ENCODE measurements at places on chromosomes 13 and 19.

GRCh38 chr19:37951816-37952210 lies 44.8 kb downstream of the SIPA1L3 start:
- DNase-seq, result no peak

DNA sequence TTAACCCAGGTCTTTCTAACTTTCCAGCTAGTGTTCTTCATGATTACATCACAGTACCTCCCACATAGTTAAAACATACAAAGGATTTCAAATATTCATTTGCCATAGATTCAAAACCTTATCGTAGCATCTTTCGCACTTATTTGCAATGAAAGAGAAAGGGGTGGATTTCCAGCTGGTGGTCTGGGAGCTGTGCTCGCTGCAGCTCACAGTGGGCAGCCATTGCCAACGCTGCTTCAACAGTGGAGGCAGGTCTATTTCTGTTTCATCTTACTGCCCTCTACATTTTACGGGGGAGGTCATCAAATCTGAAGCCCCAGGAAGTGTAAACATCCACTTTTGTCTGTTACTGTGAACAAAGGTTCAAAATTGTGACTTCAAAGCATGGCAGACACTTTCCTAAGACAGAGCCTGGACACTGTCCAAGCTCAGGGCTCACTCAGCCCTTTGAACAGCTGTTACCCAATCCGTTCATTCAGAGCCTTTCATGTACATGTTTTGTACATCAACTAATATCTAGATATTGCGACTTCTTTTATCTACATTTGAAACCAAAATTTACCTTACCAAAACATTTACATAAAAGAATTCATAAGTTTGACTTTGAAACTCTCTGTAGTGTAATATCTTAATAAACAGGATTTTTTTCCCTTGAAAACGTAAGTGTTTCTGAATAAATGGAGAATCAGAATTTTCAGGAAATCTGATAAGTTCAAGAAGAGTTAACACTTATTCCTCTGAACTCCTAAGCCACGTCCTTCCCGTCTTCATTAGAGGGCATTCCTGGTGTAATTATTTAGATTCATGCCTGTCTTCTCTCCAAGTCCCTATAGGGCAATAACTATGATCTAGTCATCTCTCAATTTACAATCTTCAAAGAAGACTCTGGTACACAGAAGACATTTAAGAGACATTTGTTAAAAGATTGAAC lies 25.1 kb downstream of the STARD13 start:
- peak; percentile 50 for DNase-seq

- DNase-seq, result no peak
Observed at GRCh38 chr19:1254530-1255185, 6.3 kb downstream of the MIDN start.

DNA sequence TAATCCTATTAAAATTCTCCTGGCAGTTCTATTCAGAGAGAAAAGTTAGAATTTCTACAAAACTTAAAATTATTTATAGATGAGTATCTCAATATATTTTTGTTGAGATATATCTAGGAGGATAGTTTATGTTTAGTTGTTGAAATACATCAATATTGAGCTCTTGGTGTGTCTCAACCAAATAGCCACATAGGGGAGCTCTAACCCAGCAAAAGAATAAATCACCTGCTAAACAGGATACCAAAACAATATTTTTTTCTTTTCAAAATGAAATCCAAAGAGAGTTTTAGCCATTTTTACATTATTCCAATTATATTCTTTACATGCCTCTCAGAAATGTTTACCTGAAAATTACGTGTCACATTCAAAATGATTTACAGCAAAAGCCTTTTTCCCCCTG lies 954.7 kb downstream of the SLITRK6 start:
- peak; percentile 21 for DNase-seq

- DNase-seq, result no peak
Observed at GRCh38 chr19:18883526-18884304, 12.2 kb downstream of the CERS1 start.

GRCh38 chr19:54345938-54346386 lies 7.0 kb upstream of the LILRA4 start:
- no peak for DNase-seq

GRCh38 chr13:99256283-99256682 lies 1.9 kb downstream of the GPR18 start:
- no peak for DNase-seq

Data from COLO829 (cell line).